ENCODE measurements at places on chromosomes 12 and 14.

DNA sequence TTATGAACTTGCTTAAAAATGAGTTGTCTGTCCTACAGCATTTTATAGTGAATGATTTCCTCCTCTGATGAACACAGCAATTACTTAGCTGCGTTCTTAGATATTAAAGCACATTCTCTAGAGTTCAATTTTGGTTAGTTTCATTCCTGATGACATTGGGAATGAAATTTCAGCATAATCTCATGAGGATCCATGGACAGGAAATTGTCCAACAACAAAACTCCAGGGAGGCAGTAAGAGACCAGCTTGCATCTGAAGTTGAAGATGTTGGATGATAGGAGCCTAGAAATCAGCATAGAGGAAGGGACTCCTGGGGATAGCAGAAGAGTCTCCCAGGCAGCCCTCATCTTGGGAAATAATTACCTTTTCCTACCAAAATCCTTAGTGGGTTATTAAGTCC is 128.7 kb upstream of the RAP1B start:
- DNase-seq: no peak

- peak; percentile 57 for DNase-seq
These were observed 61.5 kb downstream of the SPATS2 start for GRCh38 chr12:49428793-49429192.

GRCh38 chr12:2785017-2785416 is 9.8 kb upstream of the FKBP4 start:
- DNase-seq: no peak

DNA sequence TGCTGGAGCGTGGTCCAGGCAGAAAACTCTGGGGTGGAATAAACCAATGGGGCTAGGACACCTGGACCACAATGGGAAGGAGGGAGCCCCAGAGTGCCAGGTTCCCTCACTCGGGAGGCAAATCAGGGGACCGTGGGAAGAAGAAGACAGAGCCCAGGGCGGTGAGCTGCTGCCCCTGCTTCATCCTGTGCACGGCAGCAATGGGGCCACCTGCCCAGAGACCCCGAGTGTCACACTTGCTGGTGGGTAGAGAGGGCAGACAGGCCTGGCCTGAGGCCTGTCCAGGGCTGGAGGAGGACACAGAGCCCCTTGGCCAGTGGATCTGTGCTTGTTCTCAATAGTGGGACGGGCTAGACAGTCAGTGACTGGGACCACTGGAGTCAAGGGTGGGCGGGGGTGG is 58.2 kb downstream of the DIO3 start:
- no peak for DNase-seq

Data from SW480 (cell line).